SW 1271 (cell line): ENCODE measurements at places on chromosomes 6 and 20.

DNA sequence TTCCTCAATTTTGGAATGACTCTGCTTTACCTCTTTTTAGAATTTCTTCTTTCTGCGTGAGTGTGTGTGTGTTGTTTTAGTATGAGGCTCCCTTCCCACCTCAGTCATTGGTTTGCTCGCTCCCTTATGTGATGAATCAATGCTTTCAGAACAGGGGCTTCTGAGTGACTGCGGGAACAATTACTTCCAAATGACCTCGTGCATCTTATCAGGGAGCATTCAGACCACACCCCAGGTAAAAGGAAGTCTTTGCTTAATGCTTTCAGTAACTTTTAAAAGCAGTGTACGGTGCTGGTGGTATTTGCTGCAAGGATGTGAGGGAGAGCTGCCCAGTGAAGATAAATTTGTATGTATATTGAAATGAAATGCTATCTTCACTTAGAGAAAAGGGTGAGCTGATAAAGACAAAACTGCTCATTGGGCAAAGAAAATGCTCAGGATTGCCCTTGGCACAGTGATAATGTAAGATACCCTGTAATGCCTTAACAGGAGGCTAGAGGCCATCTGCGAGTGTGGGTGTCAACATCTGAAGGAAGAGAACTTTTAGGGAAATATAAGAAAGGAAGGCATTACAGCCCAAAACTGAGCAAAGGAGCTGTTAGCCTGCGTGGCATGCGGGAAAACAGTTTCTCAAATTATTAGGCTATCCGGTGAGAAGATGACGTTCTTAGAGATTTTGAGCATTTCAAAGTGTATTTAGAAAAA is at the start of gene MLIP:
Gene MLIP (plus strand): TSS at position 103 of the 705 bp plus-strand sequence. CDS start 37 bp downstream, at position 140.
- DNase-seq, result no peak

DNA sequence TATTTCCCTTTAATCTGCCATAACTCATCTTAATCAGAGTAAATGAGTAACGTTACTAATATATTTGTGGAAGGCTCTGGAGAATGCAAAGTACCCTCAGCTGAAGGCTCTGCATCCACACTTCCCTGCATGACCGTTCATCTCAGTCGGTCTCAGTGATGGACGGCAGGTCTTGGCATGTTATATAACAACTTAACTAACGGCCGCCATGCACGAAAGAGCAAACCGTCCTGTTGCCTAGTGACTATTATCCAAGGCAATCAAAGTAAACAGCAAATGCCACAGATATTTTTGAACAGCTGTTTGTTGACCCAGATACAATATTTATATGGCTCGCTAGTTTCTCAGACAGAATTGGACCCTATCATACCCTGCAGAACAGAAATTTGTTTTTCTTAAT is 194.9 kb upstream of the SMLR1 start:
- DNase-seq, result no peak

DNA sequence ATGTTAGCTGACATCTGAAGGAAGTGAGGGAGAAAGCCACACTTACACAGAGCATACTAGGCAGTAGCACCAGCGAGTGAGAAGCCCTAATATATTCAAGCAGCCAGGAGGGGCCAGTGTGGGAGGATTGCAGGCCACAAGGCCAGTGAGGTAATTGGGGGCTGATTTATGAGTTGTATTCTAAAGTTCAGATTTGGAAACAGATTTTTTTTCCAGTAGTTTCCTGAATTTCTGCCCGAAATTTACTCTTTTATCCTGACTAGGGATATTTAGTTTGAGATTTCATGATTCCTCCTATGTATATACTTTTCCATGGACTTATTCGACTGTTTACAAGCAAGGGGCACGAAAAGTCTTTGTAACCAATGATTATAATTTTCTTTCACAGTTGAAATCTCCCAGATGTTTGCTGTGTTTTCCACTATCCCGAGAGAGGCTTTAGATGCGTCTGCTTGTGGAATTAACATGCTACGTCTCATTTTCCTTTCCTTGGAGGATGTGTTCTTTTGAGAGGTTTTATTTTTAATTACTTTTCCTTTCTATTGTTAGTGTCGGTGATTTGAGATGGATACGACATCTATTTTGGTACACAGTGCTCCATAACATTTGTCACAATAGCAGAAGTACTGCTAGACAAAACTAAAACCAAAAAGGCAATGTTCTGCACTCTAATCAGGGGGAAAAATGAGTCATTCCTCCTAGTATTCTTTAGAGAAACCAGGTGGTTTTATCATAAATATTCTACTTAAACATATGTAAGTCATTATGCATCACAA is 356.3 kb upstream of the HSF2 start:
- DNase-seq, result no peak

DNA sequence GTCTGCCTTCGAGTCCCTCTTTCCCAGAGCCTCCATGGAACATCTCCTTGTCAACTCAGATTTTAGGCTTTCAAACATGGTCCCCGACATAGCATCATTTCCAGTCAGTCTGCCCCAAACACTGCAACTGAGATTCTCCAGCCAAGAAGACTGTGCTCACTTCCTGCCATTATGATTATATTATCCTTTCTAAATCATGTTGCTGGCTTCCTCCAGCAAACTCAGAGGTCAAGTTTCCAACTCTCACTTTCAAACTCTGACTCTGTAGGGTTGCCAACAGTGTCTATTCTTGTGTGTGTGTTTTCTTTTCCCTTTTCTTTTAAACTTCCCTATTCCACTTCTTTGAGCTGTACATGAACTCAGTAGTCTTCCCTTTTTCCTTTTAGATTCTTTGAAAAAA is 61.2 kb upstream of the TRAF3IP2 start:
- DNase-seq, result no peak

DNA sequence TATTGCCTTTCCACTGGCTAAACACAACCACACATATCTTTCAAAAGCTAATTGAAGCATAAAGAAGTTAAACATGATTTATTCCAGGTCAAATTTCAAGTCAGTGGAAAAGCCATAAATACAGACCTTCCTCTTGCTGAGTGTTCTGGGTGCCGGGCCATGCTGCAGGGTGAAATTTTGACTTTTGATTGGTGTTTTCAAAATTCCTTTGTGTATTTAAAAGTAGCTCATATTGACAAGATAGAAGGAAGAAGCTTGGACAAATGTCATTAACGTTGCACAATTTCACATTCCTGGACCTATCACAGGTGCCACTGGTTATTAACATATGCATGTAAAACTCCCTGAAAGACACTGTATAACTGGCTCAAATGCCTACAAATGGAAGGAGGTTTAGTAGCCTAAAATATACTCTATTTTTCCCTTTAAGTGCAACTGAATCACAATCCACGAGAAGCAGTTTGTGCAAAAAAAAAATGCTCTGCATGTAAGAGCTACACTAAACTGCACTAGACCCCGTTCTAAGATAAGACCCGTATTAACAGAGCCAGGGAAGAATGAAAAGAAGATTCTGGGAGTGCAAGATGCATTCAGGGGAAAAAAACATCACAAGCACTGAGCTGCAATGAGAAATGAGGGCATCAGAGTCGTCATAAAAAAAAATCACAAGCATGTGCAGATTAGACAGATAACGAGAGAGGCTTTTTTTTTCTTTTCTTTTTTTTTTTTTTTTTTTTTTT is 30.4 kb downstream of the ATXN1 start:
- no peak for DNase-seq

- no peak for DNase-seq
Measured at GRCh38 chr6:3591970-3592369, 135.1 kb upstream of the SLC22A23 start.

- peak; percentile 41 for DNase-seq
Measured at GRCh38 chr6:136051140-136051775, 198.9 kb downstream of the MTFR2 start.

GRCh38 chr6:134816300-134816699 is 133.6 kb downstream of the ALDH8A1 start:
- no peak for DNase-seq

GRCh38 chr6:134035823-134036296 is 16.6 kb downstream of the SLC2A12 start:
- peak; percentile 16 for DNase-seq

DNA sequence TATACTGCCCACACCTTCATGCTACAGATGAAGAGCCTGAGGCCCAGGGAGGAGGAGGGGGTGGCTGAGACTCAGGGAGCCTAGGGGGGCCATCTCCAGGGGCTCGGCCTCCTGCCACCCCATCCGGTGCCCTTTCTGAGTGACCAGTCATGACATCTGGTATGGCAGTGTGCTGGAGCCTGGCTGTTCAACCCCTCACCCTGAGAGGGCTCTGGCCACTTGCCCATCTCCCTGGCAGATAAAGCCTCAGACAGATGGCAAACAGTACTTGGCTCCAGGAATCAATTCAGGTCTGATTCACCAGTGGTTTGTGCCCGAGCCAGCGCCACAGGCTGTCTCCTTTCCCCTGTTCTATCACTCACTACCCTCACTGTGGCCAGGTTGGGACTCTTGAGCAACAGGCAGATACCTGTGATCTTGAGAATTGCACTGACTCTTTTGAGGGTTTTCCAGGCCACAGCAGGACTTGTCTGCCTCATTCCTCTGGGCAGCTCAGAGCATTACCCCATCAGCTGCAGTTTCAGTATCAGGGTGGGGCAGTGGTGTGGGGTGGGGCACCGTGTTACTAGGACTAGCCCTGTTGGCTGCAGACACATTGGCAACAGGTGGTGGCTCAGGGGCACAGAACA is 22.8 kb downstream of the SRSF3 start:
- DNase-seq, result no peak

- no peak for DNase-seq
Measured at GRCh38 chr6:160263196-160263939, 4.7 kb upstream of the SLC22A2 start.

DNA sequence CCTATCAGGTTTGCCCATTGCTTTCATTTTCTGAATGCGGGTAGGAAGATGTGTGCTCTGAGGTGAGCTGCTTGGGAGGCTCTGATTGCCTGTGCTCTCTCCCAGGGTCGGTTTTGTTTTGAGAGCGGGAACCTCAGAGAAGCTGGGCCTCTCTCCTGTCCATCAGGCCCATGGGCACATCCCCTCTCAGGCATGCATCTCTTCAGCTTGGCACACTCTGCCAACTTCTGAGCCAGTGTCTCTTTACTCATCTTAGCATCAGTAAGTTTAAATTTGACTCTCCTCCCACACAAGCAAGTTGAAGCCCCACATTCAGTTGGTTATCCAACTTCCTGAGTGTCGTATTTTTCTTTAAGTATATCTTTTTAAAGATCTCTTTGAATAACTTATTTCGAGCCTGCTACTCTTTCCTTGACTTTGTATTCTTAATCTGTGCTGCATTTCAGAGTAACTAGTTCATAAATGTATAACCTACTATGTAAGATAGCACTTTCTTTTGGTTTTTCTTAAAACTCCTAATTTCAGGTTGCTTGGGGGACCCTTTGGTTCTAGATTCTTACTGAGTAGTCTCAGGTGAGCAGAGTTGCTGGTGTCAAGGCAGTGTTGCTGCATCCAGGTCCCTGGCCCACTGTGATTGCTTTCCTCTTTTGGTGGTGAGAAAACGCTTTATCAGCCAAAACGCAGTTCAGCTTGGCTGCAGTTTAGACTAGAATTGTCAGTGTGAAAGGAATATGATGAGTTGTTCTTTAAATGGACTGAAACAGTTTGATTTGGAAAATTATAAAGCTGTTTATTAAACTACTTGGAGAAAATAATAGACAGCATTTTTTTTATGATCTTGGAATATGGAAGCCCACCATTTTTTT is 54.8 kb downstream of the SNX9 start:
- no peak for DNase-seq
